ENCODE measurements at places on chromosomes 16 and 17.
A peak's percentile ranks its signal among the peaks of the same experiment; 100 is the strongest.

DNA sequence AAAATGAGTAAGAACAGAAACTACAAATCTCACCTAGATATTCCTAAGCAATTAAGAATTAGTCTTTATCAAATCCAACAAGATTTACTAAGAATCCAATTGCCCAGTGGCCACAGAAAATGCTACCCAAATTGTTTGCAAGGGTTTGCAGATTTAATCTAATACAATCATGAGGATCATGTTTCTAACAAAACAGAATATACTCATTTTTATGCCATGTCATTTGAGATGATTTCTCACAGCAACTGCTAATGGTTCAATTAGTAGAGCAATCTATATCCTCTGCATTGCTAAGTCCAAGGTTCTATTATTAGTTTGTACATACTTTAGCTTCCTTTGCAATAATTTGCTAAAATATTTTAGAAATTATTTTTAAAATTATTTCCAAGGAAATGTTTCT, 41.2 kb downstream of the HELZ start:
- H3K4me1 ChIP-seq, result no peaks in the 10 kb centered on the region
- DNase-seq, result no peak
- H3K36me3 ChIP-seq, result peaks cover 37% of the 10 kb centered on the region
- no peak overlapping the region for H3K4me3 ChIP-seq
- H3K27me3 ChIP-seq, result no peaks in the 10 kb centered on the region

DNA sequence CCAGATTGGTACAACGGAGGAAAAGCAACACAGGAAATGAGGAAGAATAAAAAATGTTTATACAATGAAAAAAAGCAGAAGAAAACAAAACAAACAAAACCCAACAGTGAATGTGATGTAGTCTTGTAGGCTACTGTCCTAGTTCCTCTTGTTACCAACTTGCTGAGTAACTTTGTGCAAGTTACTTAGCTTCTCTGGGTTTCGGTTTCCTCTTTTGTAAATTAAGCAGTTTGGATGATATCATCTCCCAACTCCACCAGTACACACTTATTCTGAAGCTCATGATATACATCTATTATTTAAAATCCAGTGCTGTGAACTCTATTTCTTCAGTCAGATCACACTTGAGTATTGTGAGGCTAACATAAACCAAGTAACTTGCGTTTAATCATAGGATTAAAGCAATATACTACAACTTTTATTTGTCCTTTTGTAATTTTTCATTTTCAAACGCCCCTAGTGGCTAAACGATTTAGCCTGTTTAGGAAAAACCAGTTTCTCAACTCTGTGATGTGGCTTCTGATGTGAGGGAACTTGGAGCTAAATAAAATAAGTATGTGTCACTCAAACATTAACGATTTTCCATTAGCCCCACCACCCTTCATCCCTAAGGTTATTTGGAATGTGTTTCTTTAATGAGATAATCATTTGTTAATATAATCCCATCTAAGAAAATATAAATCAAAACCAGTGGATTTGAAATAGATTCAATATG, 1.4 kb upstream of the UNK start:
- peaks cover 8% of the 10 kb centered on the region for H3K36me3 ChIP-seq
- H3K27ac ChIP-seq, result peak overlapping the region; percentile 99
- DNase-seq, result peak; percentile 86
- H3K27me3 ChIP-seq, result no peaks in the 10 kb centered on the region

DNA sequence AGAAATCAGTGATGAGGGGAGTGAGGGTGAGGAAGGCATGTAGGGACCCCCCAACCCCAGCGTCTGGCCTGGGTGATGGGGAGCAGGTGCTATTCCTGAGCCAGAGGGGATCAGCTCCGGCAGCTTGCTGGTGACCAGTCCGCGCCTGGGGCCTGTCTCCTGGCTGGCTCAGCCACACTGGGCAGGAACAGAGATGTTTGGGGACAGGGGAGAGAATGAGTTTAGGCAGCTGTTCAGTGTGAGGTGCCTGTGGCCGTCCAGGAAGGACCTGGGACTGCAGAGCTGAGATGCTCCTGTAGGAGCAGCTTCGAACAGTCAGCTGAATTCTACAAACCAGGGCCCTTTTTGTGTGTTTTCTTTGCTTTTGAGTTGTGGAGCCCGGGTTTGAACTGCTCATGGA, 23.2 kb upstream of the SPNS2 start:
- H3K36me3 ChIP-seq, result no peaks in the 10 kb centered on the region
- H3K4me3 ChIP-seq, result no peak overlapping the region
- peaks cover 8% of the 10 kb centered on the region for H3K27me3 ChIP-seq
- no peak for DNase-seq
- no peaks in the 10 kb centered on the region for H3K4me1 ChIP-seq
- H3K27ac ChIP-seq, result no peak overlapping the region

GRCh38 chr17:10087355-10087754, 111.1 kb downstream of the GAS7 start:
- H3K4me1 ChIP-seq, result peaks cover 8% of the 10 kb centered on the region
- no peaks in the 10 kb centered on the region for H3K36me3 ChIP-seq
- H3K27ac ChIP-seq, result no peak overlapping the region
- no peaks in the 10 kb centered on the region for H3K27me3 ChIP-seq
- no peak for DNase-seq

DNA sequence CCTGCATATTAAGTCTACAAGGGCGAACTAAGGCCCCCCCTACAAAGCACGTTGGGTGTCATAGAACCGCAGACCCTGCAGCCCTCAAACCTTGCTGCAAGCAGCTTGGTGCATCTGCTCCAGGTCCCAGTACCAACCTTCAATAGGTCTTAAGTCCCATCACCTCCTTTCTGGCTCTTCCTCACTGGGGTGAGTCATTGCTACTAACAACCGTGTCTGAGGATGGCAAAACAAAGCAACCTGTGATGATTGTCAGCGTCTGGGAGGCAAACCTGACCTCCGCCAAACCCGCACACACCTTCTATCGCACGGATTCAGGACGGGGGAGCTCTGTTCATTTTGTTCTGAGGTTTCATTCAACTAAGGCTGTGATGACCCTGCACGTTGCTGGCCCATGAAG, 138.9 kb downstream of the SLC39A11 start:
- no peaks in the 10 kb centered on the region for H3K36me3 ChIP-seq
- H3K4me3 ChIP-seq, result no peak overlapping the region
- H3K27me3 ChIP-seq, result no peaks in the 10 kb centered on the region
- H3K27ac ChIP-seq, result no peak overlapping the region

DNA sequence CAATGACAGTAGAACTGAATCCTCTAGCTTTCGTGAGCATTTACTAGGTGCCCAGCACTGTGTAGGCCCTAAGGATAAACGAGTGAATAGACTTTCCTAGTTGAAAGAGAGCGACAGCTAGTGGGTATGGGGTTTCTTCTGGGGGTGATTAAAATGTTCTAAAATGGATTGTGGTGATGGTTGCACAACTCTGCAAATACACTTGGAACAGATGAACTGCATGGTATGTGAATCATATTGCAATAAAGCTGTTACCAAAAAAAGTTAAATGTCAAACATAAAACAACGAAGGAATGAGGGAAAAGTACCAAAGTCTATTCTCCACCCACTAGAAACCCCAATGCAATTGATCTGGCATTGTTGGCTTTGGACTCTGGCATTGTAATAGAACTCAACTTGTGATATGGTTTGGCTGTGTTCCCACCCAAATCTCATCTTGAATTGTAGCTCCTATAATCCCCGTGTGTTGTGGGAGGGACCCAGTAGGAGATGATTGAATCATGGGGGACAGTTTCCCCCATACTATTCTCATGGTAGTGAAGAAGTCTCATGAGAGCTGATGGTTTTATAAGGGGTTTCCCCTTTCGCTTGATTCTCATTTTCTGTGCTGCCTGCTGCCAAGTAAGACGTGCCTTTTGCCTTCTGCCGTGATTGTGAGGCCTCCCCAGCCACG, 70.5 kb downstream of the MARF1 start:
- 0 out of 2 replicates have a peak overlapping the region, but pooled peaks have one; percentile 26 for H3K4me3 ChIP-seq
- peak overlapping the region; percentile 34 for H3K27ac ChIP-seq
- H3K4me1 ChIP-seq, result peaks cover 19% of the 10 kb centered on the region
- no peaks in the 10 kb centered on the region for H3K36me3 ChIP-seq

- no peak overlapping the region for H3K4me3 ChIP-seq
- no peak overlapping the region for H3K27ac ChIP-seq
- H3K36me3 ChIP-seq, result no peaks in the 10 kb centered on the region
- DNase-seq, result no peak
Observed at GRCh38 chr17:72772331-72772821, 320.1 kb downstream of the SLC39A11 start.

DNA sequence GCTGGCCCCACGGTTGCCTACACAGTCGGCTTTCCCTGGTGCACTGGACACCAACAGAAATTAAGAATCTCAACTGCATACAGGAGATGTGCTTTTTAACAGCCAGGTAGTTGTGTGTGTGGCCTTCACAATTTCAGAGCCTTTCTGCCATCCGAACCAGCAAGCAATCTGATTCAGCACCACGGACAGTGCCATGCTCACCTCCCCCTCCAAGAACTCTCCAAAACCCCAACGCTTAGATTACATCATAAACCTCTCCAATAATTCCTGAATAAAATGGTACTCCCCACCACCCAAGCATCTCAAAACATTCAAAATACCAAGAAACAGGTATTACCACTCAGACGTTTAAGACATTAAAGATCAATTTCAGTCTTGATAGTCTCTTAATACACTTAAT, 31.8 kb downstream of the USP7 start:
- H3K27me3 ChIP-seq, result no peaks in the 10 kb centered on the region
- DNase-seq, result peak; percentile 66
- H3K36me3 ChIP-seq, result no peaks in the 10 kb centered on the region
- H3K4me3 ChIP-seq, result no peak overlapping the region
- no peak overlapping the region for H3K27ac ChIP-seq
- H3K4me1 ChIP-seq, result peaks cover 4% of the 10 kb centered on the region

DNA sequence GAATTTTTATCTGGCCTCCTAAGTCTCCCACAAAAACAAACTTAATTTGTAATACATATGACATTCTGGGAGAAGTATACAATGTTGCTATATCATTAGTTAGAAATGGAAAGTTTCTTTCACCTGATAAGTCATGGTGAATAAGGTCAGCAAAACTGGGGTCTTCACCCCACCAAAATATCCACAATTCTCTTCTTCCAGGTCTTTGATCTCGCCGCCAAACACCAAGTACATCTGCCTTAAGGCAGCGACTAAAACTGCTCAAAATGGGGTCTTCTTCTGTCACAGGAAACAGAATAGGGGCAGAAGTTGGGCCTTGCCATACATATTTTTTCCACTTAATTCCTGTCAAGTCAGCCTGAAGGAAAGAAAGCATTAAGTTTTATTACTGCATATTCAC, 2.1 kb downstream of the MED13 start:
- peak overlapping the region; percentile 97 for H3K4me3 ChIP-seq
- H3K27ac ChIP-seq, result peak overlapping the region; percentile 25
- peaks cover 33% of the 10 kb centered on the region for H3K4me1 ChIP-seq
- H3K27me3 ChIP-seq, result no peaks in the 10 kb centered on the region
- H3K36me3 ChIP-seq, result peaks cover 5% of the 10 kb centered on the region

- H3K27me3 ChIP-seq, result no peaks in the 10 kb centered on the region
- no peaks in the 10 kb centered on the region for H3K36me3 ChIP-seq
- peak; percentile 78 for DNase-seq
- peak overlapping the region; percentile 23 for H3K4me3 ChIP-seq
- peak overlapping the region; percentile 89 for H3K27ac ChIP-seq
Observed at GRCh38 chr17:68053231-68054013, 17.9 kb downstream of the KPNA2 start.

GRCh38 chr16:69319826-69320739, 8.9 kb downstream of the VPS4A start:
- no peaks in the 10 kb centered on the region for H3K27me3 ChIP-seq
- no peak overlapping the region for H3K4me3 ChIP-seq
- no peaks in the 10 kb centered on the region for H3K4me1 ChIP-seq
- H3K36me3 ChIP-seq, result peaks cover 33% of the 10 kb centered on the region
- no peak for DNase-seq

DNA sequence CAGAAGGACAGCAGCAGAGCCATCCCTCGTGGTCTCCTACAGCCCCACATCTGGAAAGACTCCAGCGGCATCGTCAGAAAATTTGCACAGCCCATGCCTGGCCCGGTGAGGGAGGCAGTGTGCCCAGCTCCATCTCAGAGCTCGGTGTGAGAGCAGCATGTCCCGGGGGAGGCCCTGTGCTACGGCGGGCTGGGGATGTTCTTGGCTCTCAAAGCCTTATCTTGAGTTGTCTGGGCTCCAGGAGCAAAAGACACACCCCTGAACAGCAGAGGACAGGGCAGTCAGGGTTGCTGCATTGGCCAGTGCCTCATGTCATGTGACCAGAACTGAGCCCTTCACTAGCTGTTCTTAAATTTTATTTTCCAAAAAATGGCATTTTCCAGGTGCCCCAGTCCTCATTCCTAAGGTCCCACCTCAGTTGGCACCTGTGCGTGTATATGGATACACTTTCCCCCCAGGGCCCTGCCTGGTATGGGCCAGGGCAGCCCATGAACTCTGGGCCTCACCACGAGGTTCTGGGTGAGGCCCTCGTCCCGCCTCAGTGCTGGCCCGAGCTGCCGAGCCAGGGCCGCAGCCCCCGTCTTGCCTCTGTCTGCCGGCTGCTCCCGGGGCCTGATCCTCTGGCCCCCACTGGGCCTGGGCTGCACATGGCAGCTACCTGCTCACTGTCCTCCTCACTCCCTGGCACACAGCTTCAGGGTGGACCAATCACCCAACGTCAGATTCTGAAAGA, 3.0 kb downstream of the NUDT16L1 start:
- H3K36me3 ChIP-seq, result 0 out of 2 replicates have a peak, but pooled peaks cover 3% of the 10 kb centered on the region
- no peak for DNase-seq
- H3K27me3 ChIP-seq, result no peaks in the 10 kb centered on the region
- no peak overlapping the region for H3K27ac ChIP-seq
- H3K4me1 ChIP-seq, result peaks cover 14% of the 10 kb centered on the region

DNA sequence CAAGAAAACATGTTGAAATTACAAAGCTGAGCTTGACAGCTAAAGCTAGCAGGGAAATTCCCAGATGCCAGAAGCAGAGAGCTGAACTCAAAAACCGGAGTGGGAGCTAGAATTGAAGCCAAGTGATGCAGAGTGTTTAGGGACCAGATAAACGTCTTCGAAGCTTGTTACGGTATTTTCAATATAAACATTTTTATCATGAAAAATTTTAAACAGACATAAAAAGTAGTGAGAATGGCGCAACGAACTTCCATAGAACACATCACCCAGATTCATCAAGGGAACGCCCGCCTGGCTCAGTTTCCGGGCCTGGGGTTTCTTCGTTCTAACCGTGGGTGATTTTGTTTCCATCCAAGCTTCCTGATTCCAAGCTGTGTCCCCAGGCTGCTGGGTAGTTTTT, 18.1 kb downstream of the SPNS2 start:
- no peak for DNase-seq
- H3K27me3 ChIP-seq, result no peaks in the 10 kb centered on the region
- H3K4me3 ChIP-seq, result no peak overlapping the region
- H3K27ac ChIP-seq, result no peak overlapping the region
- H3K4me1 ChIP-seq, result no peaks in the 10 kb centered on the region

GRCh38 chr17:16927641-16928321, 44.1 kb downstream of the TNFRSF13B start:
- no peak for DNase-seq
- no peaks in the 10 kb centered on the region for H3K4me1 ChIP-seq
- no peak overlapping the region for H3K27ac ChIP-seq
- no peak overlapping the region for H3K4me3 ChIP-seq
- H3K27me3 ChIP-seq, result no peaks in the 10 kb centered on the region

DNA sequence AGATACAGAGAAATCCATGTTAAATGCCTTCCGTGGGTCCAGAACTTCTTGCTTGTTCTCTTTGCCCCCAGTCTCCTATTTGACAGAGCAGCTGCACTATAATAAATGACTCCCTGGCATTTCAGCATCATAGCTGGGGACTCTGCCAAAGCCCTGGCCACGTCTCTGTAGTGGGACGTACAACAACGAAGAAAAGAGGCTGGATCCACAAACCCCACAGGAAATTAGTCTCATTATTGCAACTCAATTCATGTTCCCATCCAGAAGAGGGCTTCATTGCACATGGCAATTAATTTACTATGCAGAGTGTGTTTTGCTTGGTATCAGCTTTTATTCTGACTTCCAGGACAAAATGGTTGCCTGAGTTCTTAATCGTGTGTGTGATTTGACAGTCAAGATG, 121.3 kb downstream of the CDH13 start:
- H3K4me1 ChIP-seq, result peaks cover 12% of the 10 kb centered on the region
- no peaks in the 10 kb centered on the region for H3K27me3 ChIP-seq
- H3K27ac ChIP-seq, result 0 out of 2 replicates have a peak overlapping the region, but pooled peaks have one; percentile 2
- no peaks in the 10 kb centered on the region for H3K36me3 ChIP-seq
